ENCODE measurements at places on chromosomes 7 and 10. TPM values are rescaled to one million over a fixed set of nuclear protein-coding genes. Genes with fewer than 3 reads are reported as not detected.

Gene CELF2
- 12.5 TPM for total RNA-seq

Gene ANKRD30A
- not detected for total RNA-seq

Gene SEMA3E
- not detected for total RNA-seq

Gene IFIT2
- 2.2 TPM for total RNA-seq

Gene NFKB2
- 17.2 TPM for total RNA-seq

Gene CTBP2
- 92.1 TPM for total RNA-seq

Gene CCL26
- not detected for total RNA-seq

Gene PGAM2
- 0.14 TPM for total RNA-seq

Gene DPP6
- total RNA-seq = not detected

Gene PILRB
- total RNA-seq = 10.8 TPM

Gene PTN
- 0.13 TPM for total RNA-seq

Gene SKIDA1
- total RNA-seq = 0.46 TPM

Gene ZC3HAV1L
- 13.6 TPM for total RNA-seq

Gene KIAA1549
- total RNA-seq = 1.9 TPM

Gene TMEM213
- total RNA-seq = not detected

Gene PRPS1L1
- not detected for total RNA-seq

Gene FBXO24
- total RNA-seq = 0.74 TPM

Gene NPSR1
- total RNA-seq = not detected

Gene FAM131B
- total RNA-seq = 1.2 TPM
